Urinary bladder (tissue), 4 donors: ENCODE measurements at places on chromosomes 12 and 14.

DNA sequence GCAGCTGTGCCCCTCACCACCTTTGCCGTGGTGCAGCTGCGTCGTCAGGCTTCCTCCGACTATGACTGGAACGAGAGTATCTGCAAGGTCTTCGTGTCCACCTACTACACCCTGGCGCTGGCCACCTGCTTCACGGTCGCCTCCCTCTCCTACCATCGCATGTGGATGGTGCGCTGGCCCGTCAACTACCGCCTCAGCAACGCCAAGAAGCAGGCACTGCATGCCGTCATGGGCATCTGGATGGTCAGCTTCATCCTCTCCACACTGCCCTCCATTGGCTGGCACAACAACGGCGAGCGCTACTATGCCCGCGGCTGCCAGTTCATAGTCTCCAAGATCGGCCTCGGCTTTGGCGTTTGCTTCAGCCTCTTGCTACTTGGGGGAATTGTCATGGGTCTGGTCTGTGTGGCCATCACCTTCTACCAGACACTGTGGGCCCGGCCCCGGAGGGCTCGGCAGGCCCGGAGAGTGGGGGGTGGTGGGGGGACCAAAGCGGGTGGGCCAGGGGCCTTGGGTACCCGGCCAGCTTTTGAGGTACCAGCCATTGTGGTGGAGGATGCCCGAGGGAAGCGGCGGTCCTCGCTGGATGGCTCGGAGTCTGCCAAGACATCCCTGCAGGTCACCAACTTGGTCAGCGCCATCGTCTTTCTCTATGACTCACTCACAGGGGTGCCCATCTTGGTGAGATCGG, 2.6 kb downstream of the GPR162 start:
- DNase-seq, result no peak

DNA sequence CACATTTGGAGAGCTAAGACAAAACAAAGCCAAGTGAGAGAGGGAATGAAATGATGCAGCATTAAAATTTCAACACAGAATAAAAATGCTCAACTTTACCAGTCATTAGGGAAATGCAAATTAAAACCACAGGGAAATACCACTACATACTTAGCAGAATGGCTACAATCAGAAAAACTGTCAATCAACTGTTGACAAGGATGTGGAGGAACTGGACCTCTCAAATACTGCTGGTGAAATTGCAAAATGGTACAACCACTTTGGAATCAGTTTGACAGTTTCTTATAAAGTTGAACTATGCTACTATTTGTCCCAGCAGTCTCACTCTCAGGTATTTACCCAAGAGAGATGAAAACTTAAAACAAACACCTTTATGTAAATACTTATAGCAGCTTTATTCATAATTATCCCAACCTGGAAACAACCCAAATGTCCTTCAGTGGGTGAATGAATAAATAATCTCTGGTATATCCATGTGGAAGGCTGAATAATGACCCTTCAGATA, 43.8 kb upstream of the KTN1 start:
- DNase-seq, result no peak

GRCh38 chr12:116559162-116559935, at the start of gene MAP1LC3B2:
MAP1LC3B2 (plus strand) TSS chr12:116559381; CDS start chr12:116575943, 16,562 bp downstream.
- no peak for DNase-seq

GRCh38 chr14:65412856-65413738, 567 bp downstream of the FUT8 start:
- no peak for DNase-seq

DNA sequence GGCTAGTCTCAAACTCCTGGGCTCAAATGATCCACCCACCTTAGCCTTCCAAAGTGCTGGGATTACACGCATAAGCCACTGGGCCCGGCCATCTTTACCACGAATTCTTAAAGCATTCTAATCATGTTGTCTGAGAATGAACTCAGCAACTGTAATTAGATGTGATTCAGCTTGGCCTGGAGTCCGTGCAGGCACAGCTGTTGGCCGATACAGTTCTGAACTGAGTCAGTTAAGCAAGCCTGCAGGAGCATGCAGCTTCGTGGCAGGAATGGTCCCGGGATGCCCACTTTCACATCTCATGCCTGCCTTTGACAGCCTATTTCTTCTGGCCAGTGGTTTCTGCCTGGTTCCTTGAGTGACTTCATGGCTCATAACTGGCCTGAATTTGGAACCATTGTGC, 194.1 kb downstream of the ANO6 start:
- DNase-seq, result no peak
